HepG2 (cell line): ENCODE measurements at places on chromosomes 2 and 18.

- no peak overlapping the region for H3K4me3 ChIP-seq
- no peaks in the 10 kb centered on the region; the same call in 1 of the 2 replicates for H3K27me3 ChIP-seq
- no peaks in the 10 kb centered on the region for H3K36me3 ChIP-seq
- DNase-seq: no peak
Measured at GRCh38 chr18:26863122-26863879, 2.2 kb downstream of the AQP4 start.

GRCh38 chr2:16559278-16560067 lies 106.2 kb downstream of the CYRIA start:
- H3K27ac ChIP-seq: no peak overlapping the region
- H3K4me1 ChIP-seq: peaks cover 6% of the 10 kb centered on the region; the same call in 1 of the 2 replicates
- no peaks in the 10 kb centered on the region for H3K27me3 ChIP-seq
- DNase-seq: no peak
- H3K36me3 ChIP-seq: no peaks in the 10 kb centered on the region

DNA sequence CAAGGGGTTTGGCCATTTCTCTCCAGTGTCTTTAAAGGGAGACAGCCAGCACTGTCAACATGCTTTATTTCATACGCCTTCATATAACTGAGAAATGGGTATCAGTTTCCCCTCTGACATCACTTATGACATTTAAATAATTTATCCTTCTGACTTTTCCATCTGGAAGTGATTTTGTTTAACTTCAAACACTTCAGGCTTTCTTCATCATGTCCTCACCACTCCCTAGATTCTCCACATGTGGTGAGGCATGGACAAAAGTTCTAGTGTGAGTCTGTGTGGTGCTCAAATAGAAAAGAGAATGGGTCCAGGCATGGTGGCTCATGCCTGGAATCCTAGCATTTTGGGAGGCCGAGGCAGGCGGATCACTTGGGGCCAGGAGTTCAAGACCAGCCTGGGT lies 158.6 kb downstream of the TXNL1 start:
- H3K4me3 ChIP-seq: no peak overlapping the region
- H3K36me3 ChIP-seq: no peaks in the 10 kb centered on the region
- H3K4me1 ChIP-seq: no peaks in the 10 kb centered on the region
- H3K27me3 ChIP-seq: no peaks in the 10 kb centered on the region
- DNase-seq: no peak
- H3K27ac ChIP-seq: no peak overlapping the region

DNA sequence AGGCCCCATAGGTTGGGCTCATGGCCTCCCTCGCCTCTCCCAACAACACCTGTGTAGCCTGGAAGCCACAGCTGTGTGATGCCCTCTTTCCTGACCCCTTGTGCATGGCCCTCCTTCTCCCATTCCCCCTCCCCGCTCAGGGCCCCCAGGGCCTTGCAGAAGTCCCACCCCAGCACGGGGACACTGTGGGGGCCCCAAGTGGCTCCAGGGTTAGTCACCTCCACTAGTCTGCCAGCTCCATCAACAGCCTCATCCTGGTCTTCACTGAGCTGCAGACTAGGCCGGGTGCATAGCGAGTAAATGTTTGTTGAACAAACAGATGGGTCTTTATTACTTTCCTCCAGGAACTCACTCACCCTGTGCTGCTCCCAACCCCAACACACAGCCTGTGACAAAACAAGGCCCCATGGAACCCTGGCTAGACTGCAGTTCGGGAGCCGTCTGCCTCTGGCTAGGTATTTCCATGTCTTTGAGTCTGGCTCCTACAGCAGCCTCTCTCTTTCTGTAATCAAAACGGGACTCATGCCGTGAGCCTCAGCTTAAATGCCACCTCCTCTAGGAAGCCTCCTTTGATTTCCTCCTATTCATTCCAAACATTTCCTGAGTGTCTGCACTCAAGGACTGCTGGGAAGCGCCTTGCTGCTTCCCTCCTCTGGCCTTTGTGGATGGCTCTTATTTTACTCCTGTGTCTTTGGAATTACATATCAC lies 109.9 kb upstream of the ID2 start:
- H3K4me3 ChIP-seq: peak overlapping the region; percentile 9
- H3K27me3 ChIP-seq: peaks cover 9% of the 10 kb centered on the region; the same call in 2 of the 3 replicates
- H3K27ac ChIP-seq: no peak overlapping the region
- H3K4me1 ChIP-seq: peaks cover 61% of the 10 kb centered on the region
- peak; percentile 91 for DNase-seq

DNA sequence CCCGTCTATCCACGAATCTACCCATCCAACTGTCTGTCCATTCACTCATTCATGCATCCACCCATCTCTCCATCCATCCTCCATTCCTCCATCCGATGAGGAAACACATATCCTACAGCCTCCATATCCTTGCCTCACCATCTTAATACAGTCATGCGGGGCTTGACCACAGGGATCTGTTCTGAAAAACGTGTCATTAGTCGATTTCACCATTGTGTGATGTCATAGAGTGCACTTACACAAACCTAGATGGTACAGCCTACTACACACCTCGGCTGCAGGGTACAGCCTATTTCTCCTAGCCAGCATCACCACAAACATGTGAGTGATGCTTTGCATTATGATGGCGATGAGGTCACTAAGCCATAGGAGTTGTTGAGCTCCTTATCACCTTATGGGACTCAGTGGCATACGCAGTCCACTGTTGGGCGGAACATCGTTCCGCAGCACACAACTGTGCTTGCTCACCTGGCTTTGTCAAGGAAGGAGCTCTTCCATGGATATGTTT lies 1.9 kb upstream of the NT5DC4 start:
- no peaks in the 10 kb centered on the region; the same call in 1 of the 2 replicates for H3K4me1 ChIP-seq
- no peak overlapping the region for H3K27ac ChIP-seq
- no peaks in the 10 kb centered on the region for H3K36me3 ChIP-seq
- no peak for DNase-seq
- H3K27me3 ChIP-seq: peaks cover 36% of the 10 kb centered on the region

- H3K36me3 ChIP-seq: no peaks in the 10 kb centered on the region
- no peak overlapping the region for H3K4me3 ChIP-seq
- H3K4me1 ChIP-seq: no peaks in the 10 kb centered on the region
- H3K27ac ChIP-seq: no peak overlapping the region
Measured at GRCh38 chr2:199631129-199631528, 173.4 kb upstream of the SATB2 start.

DNA sequence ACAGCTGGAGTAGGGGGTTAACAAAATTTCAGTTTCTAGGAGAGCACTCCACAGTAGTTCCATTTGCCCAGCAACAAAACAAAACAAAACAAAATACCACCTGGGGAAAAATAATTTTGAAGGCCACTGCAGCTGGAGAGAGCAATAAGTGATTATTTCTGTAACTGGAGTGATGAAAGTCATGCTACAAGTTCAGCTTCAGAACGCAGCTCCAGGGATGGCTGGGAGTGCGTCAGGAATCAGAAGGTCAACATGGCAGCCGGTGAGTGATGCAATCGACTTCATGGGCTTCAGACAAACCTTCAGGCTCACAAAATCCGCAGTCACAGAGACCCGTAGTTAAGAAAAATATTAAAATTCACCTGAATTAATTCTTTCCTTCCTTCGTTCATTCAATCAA lies 41.0 kb downstream of the ABHD3 start:
- DNase-seq: no peak
- no peaks in the 10 kb centered on the region for H3K27me3 ChIP-seq
- no peak overlapping the region for H3K4me3 ChIP-seq
- H3K36me3 ChIP-seq: no peaks in the 10 kb centered on the region; the same call in 1 of the 2 replicates

DNA sequence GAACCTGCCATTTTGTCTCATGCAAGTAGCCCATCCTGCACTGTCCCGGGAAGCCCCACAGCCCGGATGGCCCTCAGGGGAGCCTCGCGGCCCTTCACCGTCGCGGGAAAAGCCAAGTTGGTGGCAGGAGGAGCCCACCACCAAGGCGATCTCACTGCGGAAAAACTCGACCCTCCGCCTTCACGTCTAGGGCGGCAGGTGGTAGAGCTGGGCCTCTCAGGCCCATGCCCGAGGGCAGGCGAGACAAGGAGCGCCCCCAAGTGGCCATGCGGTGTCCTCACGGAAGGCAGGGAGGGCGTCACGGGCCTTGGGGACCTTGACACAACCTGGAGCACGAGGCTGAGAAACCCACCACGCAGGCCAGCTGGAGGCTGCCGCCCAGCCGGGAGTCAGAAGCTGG lies 34.8 kb upstream of the SKA1 start:
- H3K27ac ChIP-seq: no peak overlapping the region
- H3K4me3 ChIP-seq: no peak overlapping the region
- no peaks in the 10 kb centered on the region for H3K4me1 ChIP-seq
- no peaks in the 10 kb centered on the region for H3K36me3 ChIP-seq
- no peak for DNase-seq
- H3K27me3 ChIP-seq: no peaks in the 10 kb centered on the region

- peaks cover 11% of the 10 kb centered on the region; the same call in 1 of the 3 replicates for H3K27me3 ChIP-seq
- peaks cover 23% of the 10 kb centered on the region for H3K4me1 ChIP-seq
- no peak overlapping the region for H3K27ac ChIP-seq
- DNase-seq: peak; percentile 43
Measured at GRCh38 chr18:48470484-48471180, 61.4 kb upstream of the ZBTB7C start.

DNA sequence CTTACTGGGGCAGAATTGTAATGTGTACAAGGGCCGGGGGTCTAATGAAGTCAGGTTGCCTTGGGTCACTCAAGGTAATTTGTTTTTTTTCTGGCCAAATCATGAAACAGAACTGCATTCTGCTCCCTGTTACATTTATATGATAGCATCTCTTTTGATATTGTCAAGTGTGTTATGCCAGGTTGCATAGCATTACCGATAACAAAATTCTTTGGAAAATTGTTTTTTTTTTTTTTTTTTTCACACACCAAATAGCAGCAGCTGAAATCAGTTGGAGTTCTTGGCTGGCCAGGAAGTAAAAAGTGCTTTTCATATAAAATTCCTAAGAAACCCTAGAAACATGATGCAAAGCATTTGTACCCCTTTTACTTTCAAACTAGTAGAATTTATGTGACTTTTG lies 282.6 kb upstream of the FN1 start:
- H3K27ac ChIP-seq: no peak overlapping the region
- no peak for DNase-seq
- no peak overlapping the region for H3K4me3 ChIP-seq
- peaks cover 19% of the 10 kb centered on the region for H3K4me1 ChIP-seq
- H3K36me3 ChIP-seq: no peaks in the 10 kb centered on the region
- H3K27me3 ChIP-seq: no peaks in the 10 kb centered on the region

DNA sequence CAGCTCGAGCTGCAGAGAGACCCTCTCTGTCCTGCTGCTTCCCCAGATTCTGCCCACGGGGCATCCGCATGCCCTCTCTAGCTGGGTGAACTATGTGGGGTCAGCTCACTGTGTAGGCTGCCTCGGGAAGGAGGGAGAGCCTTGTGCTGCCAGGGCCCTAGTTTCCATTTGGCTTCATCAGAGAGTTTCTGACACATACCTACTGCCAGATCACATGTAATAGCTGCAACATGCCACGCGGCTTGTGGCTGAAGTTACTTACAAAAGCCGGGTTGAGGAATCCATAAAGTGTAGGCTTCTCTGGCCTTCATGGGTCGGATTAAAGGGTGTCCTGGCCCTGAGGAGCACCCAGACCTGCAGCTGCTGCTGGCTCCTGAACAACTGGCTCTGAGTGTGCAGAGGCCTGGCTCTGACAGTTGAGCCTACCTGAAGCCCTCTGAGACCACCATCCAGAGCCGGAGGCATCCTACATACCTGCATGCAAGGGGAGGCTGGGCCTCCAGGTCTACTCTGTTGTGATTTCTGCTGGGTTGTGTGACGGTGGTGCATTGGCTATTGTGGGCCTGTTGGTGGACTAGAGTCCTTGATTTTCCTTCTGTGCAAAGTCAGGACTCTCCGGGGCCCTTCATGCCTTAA lies 130.0 kb downstream of the SH3RF3 start:
- H3K4me1 ChIP-seq: no peaks in the 10 kb centered on the region
- no peak overlapping the region for H3K27ac ChIP-seq
- no peak for DNase-seq
- H3K36me3 ChIP-seq: no peaks in the 10 kb centered on the region
- no peak overlapping the region for H3K4me3 ChIP-seq
- H3K27me3 ChIP-seq: no peaks in the 10 kb centered on the region

DNA sequence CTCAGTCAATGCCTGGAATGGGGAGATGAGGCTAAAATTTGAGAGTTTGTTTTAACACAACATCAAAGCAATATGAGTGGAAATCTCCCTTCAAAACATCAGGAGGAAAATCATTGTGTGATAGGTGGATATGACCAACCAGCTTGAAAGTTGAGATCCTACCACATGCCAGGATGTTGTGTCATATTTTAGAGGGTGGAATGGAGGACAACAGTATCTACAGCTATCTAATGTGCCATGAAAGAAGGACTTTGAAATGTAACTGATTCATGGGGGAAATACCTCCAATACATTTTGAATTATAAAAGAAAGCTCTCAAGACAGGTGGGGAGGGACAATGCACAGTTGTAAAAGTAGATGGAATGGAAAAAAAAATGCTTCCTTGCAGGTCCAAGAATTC lies 87.8 kb downstream of the SP100 start:
- no peaks in the 10 kb centered on the region for H3K36me3 ChIP-seq
- DNase-seq: no peak
- no peaks in the 10 kb centered on the region for H3K27me3 ChIP-seq
- H3K27ac ChIP-seq: no peak overlapping the region
- no peaks in the 10 kb centered on the region for H3K4me1 ChIP-seq

DNA sequence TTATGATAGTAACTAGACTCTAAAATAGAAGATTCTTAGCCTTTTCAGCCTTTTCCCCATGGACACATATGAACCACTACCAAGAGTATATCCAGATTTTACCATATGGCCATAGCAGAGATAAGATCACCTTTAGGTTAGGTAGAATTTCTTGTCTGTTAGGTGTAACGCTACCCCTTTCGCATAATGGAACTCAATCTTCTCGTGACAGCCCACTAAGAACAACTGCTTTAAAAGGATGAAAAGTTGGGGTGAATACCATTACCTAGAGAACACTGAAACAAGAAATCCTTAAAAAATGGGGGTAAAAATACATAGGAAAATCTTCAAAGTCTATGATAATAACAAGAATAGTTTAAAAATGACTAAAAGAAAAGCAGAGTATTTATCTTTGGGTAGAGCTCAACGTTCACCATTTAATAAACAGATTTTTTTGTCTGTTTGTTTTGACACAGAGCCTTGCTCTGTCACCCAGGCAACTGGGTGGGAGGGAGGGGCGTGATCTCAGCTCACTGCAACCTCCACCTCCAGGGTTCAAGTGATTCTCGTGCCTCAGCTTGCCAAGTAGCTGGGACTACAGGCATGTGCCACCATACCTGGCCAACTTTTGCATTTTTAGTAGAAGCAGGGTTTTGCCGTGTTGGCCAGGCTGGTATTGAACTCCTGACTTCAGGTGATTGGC lies 67.2 kb downstream of the VIL1 start:
- H3K27ac ChIP-seq: peak overlapping the region; percentile 77
- H3K4me1 ChIP-seq: peaks cover 17% of the 10 kb centered on the region
- no peak overlapping the region for H3K4me3 ChIP-seq
- H3K36me3 ChIP-seq: peaks cover 18% of the 10 kb centered on the region
- DNase-seq: peak; percentile 48

DNA sequence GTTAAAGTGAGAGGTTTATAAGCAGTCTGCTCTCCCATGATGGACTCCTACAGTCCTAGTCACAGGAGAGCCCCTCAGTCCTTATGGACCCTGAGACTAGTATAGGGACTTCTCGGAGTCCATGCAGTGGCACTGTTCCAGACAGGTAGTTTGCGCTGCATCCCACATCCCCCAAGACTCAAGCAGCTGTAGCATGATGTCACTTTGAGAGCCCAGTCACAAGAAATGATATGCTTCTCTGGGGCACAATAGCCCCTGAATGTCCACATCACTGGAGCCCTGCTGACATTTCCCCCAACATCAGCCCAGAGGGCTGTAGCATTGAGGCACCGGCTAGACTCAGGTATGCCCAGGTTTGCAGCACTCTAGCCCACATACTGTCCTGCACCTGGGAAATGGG lies 220.1 kb downstream of the OTX1 start:
- H3K27ac ChIP-seq: no peak overlapping the region
- H3K4me3 ChIP-seq: no peak overlapping the region
- H3K36me3 ChIP-seq: no peaks in the 10 kb centered on the region

- H3K27me3 ChIP-seq: peaks cover 43% of the 10 kb centered on the region; the same call in 1 of the 3 replicates
- H3K27ac ChIP-seq: no peak overlapping the region
- DNase-seq: no peak
Measured at GRCh38 chr18:75364512-75365253, 62.8 kb downstream of the SMIM21 start.
